T-helper 2 cell treated with Interferon-gamma antibody and Interleukin-4, amounts not matched to agents 100 ng/mL and 5 ng/mL, for 36 hours (primary cell): ENCODE measurements at places on chromosomes 16 and 17. TPM values are rescaled to one million over a fixed set of nuclear protein-coding genes. Genes with fewer than 3 reads are reported as not detected.

Gene SLC2A4
- 0.07 TPM in 1 of 2 replicates, not detected in the other for total RNA-seq

Gene VPS35
- total RNA-seq = 80.8 and 88.2 TPM in 2 replicates

Gene ZNF423
- total RNA-seq = 0.05 TPM in 1 of 2 replicates, not detected in the other

Gene ZPBP2
- total RNA-seq = not detected in 2 replicates

Gene NUP93
- 97.2 and 101 TPM in 2 replicates for total RNA-seq

Gene DNAAF8
- 0.11 and 0.25 TPM in 2 replicates for total RNA-seq

Gene OTOP3
- total RNA-seq = not detected in 2 replicates

Gene GFAP
- not detected in 2 replicates for total RNA-seq

Gene NHLRC4
- 1.4 and 1.5 TPM in 2 replicates for total RNA-seq

Gene FBXL16
- total RNA-seq = 12.0 TPM in 2 replicates

Gene SLC16A3
- 109 and 115 TPM in 2 replicates for total RNA-seq

Gene TBC1D3H
- total RNA-seq = not detected in 2 replicates

Gene ENDOV
- total RNA-seq = 17.6 TPM in 2 replicates

Gene CHD9NB
- 0.25 and 0.68 TPM in 2 replicates for total RNA-seq

Gene KLHL10
- 0.07 and 0.09 TPM in 2 replicates for total RNA-seq

Gene GTF3C1
- total RNA-seq = 52.3 and 52.7 TPM in 2 replicates

Gene CSF3
- not detected in 2 replicates for total RNA-seq

Gene RILP
- total RNA-seq = 4.9 and 5.2 TPM in 2 replicates

Gene CD300LB
- total RNA-seq = not detected in 2 replicates

Gene CLEC19A
- total RNA-seq = not detected in 2 replicates

Gene HASPIN
- total RNA-seq = 25.9 and 26.9 TPM in 2 replicates

Gene GH1
- total RNA-seq = 0.50 TPM in 1 of 2 replicates, not detected in the other

Gene MYO15B
- 53.8 and 55.5 TPM in 2 replicates for total RNA-seq

Gene GNG13
- not detected in 2 replicates for total RNA-seq

Gene ACSM2A
- total RNA-seq = not detected in 2 replicates

Gene RARA
- total RNA-seq = 45.4 and 47.8 TPM in 2 replicates

Gene C17orf78
- total RNA-seq = not detected in 2 replicates

Gene LRRC75A
- 1.4 and 1.8 TPM in 2 replicates for total RNA-seq

Gene OR3A2
- 0.39 and 1.2 TPM in 2 replicates for total RNA-seq
